ENCODE measurements at places on chromosomes 3 and 15.

DNA sequence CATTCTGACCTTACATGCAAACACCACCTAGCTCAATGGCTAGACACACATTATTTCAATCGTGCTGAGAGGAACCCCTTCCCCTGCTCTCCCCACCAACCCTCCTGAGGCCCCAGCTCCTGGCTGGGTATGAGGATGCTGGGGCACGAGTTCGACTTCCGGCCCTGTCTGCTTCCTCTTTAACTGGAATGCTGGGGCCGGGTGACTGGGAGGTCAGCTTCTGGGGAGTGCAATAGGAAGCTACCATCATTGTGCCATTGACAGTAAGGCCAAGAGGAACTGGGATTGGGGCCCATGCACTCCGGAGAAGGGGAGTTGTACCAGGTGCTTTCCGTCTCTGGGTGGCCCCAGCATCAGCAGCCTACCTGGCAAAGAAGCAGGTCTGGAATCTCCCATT is 15.6 kb upstream of the TLE3 start:
- DNase-seq, result no peak

- peak; percentile 72 for DNase-seq
Measured at GRCh38 chr3:133169331-133170068, 131.3 kb downstream of the TMEM108 start.

DNA sequence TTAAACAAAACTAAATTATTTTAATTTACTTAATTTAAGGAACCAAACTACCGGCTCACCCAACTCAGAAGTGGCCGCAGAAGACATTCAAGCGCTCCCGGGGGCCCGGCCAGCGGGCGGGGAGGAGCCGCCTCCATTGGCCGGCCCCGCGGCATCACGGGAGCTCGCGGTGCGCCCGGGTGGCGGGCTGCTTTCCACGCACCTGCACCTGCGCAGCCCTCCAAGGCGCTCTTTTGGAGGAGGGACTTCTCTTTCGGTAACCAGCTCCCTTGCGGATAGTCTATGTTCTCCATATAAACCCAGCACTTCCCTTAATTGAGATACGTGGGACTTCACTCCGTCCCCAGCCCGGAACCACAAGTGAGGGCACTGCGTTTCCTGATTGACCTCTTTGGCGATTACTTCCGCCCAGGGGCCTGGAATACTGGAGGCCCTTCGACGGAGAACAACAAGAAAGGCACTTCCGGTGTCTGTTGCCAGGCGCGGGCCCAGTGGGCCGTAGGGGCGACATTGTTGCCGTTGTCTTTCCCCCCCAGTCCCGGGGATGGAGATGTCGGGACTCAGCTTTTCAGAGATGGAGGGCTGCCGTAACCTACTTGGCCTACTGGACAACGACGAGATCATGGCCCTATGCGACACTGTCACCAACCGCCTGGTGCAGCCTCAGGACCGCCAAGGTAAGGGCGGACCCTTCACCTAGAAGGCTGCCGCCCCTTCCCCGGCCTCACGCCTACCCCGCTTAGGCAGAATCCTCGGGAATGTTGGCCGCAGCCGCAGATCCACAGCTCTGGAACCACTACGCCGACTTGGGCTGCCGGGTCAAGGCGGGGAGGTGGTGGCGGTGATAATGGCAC is at the start of gene C3orf38:
Gene C3orf38 (plus strand): TSS at position 451 of the 854 bp plus-strand sequence. CDS start 94 bp downstream, at position 545.
- DNase-seq, result peak; percentile 97

GRCh38 chr3:14143271-14144225 is 18.7 kb downstream of the TMEM43 start:
- DNase-seq, result no peak
